Fibroblast of mammary gland (primary cell): ENCODE measurements at places on chromosomes 13 and 19.

GRCh38 chr13:108974686-108975085, 345.3 kb downstream of the MYO16 start:
- DNase-seq = no peak

DNA sequence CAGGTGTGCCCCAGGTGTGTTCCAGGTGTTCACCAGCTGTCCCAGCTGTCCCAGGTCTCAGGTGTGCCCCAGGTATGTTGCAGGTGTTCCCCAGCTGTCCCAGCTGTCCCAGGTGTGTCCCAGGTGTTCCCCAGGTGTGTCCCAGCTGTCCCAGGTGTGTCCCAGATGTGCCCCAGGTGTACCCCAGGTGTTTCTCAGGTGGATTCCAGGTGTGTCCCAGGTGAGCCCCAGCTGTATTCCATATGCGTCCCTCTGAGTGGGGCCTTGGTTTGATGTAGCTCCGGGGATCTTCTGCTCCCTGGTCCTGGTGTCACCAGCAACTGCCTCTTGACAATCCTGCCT, 719 bp upstream of the GRK1 start:
- no peak for DNase-seq

- DNase-seq = peak; percentile 95
These were observed 112.8 kb downstream of the NDFIP2 start for GRCh38 chr13:79593641-79594275.

- DNase-seq = no peak
These were observed 64.0 kb downstream of the RXFP2 start for GRCh38 chr13:31803311-31803710.

DNA sequence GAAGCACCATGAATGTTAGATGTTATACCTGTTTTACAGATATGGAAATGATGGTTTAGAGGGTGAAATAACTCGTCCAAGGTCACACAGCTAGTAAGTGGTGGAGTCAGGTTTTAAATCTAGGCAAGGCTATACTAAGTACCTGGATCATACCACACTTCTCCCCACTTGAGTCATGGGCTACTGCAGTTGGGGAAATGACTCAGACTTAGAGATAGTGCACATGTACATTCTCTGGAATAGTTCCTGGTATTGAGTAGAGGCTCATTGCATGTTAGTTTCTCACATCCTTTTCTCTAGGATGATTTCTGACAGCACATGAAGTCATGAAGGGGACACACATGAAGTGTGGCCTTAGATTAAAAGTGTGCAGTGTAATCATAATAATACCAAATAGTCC, 76.2 kb upstream of the TNFSF11 start:
- DNase-seq = peak; percentile 87

GRCh38 chr19:38648769-38649304, 1.4 kb downstream of the ACTN4 start:
- DNase-seq = no peak

DNA sequence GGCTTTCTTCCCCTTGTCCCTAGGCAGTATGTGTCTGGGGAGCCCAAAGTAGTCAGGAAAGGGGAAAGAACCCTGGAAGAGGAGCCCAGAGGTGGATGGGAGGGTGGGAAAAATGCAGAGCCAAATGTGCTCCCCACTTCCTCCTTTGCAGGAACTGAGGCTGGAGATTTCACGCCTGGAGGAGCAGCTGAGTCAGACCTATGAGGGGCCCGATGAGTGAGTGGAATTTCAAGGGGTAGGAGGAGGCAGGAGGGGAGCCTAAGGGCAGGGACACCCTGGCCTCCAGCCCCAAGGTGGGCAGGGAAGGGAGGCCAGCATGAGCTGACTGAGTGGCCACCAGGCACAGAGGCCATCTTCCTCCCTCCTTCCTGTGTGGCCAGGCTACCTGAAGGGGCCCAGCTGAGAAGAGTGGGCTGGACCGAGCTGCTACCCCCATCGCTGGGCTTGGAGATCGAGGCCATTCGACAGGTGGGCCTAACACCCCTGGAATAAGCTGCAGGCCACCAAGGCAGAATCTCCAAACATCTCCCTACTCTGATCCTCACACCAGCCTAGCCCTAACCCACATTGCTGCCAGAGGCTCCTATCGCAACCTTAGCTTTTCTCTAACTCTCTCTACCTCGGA, 14.3 kb downstream of the PTH2 start:
- DNase-seq = no peak

GRCh38 chr19:35178701-35179100, 24.2 kb downstream of the FXYD5 start:
- peak; percentile 72 for DNase-seq

- no peak for DNase-seq
These were observed 2.9 kb upstream of the PCDH8 start for GRCh38 chr13:52851137-52851962.

GRCh38 chr19:47895165-47895782, 9.2 kb upstream of the SULT2A1 start:
- DNase-seq = peak; percentile 1

- no peak for DNase-seq
These were observed 124.4 kb upstream of the SPATA13 start for GRCh38 chr13:24036115-24036514.

DNA sequence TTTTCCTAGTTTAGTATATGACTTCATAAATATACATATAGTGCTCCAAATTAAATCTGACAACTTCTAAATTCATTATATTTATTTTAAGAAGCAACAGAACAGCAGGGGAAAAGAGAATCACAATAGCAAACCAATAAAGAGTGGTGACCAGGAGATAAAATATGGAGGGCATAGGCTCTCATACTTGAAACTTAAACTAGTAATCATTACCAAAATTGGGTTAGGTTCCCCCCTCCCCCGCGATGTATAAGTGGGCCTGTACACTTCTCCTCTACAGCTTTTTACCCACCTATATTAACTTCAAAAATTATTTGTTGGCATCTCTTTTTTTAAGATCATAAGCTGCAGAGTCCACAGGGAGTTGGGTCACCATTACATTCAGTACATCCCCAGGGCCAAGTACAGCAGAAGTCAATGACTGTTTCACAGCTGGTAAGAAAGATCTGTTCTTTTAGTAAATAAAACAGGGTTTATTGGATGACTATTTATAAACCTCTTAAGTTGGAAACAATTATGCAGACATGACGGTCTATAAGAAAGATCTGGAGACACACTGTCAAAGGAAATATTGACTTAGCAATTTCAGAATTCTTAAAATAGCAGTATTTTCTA, 29.4 kb downstream of the KLF12 start:
- no peak for DNase-seq

- no peak for DNase-seq
These were observed 7.6 kb upstream of the LMNB2 start for GRCh38 chr19:2464389-2464788.

GRCh38 chr13:84686973-84687372, 804.7 kb upstream of the SLITRK1 start:
- no peak for DNase-seq

DNA sequence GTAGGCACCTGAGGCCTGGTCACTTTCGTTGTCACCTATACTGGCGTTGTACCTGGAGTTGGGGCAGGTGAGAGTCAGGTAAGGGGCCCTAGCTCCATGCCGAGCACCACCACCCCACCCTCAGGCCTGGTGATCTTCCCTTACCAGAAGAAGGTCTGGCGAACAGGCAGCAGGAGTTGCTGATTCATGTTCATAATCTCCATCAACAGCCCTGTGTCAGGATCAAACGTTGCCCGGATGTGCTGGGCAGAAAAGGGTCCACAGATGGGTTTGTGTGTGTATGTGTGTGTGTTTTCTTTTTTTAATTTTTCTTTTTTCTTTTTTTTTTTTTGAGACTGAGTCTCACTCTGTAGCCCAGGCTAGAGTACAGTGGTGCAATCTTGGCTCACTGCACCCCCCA, 14.3 kb downstream of the MAN2B1 start:
- no peak for DNase-seq

GRCh38 chr13:103200118-103200885, 134.1 kb upstream of the SLC10A2 start:
- no peak for DNase-seq

DNA sequence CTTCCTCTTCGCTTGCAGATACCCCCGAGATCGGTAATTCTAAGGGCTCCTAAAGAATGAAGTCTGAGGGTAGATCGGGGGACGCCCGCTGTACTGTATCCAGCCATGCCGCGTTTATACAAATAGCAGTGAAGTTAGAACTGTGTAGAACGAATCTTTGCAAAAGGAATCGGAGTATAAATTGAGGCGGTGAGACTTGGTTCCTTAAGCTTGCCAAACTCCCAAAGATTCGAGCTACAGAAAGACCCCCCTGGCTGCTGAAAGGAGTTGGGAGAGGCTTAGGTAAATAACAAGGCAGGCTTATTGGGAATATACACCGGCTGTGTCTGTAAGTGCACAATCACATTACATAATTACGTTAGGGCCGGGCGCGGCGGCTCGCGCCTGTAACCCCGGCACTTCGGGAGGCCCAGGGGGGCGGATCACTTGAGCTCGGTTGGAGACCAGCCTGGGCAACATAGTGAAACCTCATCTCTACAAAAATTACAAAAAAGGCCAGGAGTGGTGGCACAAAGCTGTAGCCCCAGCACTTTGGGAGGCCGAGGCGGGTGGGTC, 12.2 kb downstream of the TMEM160 start:
- peak; percentile 22 for DNase-seq

- no peak for DNase-seq
These were observed 6.7 kb downstream of the TM9SF2 start for GRCh38 chr13:99507986-99508385.

DNA sequence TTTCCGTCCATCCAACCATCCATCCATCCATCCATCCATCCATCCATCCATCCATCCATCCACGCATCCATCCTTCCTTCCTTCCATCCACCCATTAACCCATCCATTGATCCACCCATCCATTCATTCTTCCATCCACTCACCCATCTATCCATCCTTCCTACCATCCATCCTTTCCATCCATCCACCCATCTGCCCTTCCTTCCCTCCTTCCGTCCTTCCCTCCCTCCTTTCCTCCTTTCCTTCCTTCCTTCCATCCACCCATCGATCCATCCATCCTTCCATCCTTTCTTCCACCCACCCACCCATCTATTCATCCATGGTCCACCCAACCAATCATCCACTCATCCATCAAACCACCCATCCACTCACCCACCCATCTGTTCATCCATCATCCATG, 70.1 kb downstream of the MLLT1 start:
- no peak for DNase-seq

DNA sequence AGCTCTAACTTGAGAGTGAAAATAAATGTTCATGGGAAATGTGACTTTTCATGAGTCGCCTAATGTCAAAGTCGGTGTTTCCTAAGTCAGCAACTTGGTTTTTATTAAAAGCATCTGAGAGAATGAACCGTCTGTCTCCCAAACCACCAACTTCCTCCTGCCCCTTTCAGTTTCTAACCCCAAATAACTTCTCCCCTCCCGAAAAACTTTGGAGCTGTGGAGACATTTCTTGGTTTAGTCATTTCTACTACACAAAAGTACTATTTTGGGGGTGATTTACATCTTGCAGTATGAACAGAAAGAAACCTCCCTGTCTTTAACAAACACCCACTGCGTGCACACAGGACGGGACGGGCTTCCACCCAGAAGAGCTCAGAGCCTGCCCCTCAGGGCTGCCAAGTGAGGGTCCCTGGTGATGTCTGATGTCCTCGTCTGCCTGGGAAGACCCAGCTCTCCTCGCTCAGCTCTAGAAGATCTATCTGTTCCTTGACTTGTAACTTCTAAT, 65.0 kb downstream of the RASA3 start:
- DNase-seq = peak; percentile 91

GRCh38 chr19:29287061-29287460, 74.1 kb upstream of the UQCRFS1 start:
- no peak for DNase-seq

DNA sequence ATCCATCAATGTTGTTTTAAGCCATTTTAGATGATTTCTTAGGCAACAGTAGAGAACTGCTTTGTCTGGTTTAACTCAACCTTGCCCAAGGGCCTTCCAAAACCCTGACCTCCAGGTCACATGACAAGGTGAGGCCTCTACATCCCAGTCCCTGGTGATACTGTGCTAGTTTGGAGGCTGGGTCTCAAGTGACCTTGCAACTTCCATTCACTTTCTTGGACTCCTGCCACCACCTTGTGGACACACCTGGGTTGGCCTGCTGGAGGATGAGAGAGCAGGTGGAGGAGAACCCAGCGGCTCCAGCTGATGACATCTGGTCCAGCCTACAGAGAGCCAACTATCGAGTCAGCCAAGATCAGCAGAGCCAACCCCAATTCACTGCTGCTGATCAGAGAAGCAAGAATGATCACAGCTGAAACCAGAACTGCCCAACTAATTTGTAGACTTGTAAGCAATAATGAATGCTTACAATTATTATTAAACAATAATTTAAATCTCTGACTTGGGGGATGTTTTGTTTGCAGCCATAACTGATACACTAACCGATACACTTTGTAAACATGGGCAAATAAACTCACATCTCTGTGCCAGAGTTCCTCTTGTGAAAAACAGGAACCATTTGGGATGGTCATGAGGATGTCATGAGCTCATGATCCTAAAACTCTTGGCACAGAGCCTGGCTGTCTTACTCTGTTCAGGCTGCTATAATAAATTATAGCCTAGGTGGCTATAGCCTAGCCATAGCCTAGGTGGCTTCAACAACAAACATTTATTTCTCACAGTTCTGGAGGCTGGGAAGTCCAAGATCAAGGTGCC, 11.5 kb downstream of the FAM187B start:
- DNase-seq = no peak

DNA sequence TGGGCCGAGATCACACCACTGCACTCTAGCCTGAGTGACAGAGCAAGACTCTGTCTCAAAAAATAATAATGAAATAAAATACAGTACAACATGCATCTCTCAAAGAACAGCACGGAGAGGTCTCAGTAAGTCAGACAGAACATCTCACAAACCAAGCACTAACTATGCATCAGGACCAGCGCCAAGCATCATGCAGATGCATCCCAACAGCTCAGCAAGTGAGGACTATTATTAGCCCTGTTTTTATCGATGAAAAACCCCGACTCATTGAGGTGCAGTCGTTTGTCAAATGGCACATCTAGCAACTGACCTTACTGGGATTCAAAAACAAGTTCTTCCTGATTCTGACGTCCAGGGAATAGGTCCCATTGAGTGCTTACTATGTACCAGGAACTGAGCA, 3.8 kb downstream of the C19orf47 start:
- no peak for DNase-seq

- DNase-seq = no peak
These were observed 60.1 kb upstream of the PEG3 start for GRCh38 chr19:56900573-56901097.

DNA sequence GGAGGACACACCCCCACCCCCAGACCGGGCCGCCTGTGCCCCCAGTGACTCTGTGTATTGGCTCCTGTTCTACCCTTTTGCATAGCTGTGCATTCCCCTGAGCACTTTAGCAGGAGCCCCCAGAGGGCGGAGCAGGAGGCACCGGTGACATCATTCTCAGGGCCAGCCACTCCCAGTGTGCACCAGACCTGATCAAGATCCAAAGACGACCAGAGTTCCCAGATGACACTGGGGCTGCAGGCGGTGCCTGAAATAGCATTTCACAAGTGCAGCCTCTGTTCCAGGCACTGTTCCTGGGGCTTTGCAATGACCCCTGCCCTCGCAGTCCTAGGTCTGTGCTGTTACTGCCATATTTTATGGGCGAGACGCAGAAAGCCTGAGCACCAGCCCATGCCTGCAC, 14.5 kb upstream of the PTPRS start:
- no peak for DNase-seq

- DNase-seq = no peak
These were observed at the start of gene OR1I1 for GRCh38 chr19:15081911-15082310. Gene OR1I1, plus strand, starts transcription at chr19:15082211. Its CDS starts 4,855 bp downstream, at chr19:15087066.
